NT2/D1 (cell line): ENCODE measurements at places on chromosomes 16 and 17.

DNA sequence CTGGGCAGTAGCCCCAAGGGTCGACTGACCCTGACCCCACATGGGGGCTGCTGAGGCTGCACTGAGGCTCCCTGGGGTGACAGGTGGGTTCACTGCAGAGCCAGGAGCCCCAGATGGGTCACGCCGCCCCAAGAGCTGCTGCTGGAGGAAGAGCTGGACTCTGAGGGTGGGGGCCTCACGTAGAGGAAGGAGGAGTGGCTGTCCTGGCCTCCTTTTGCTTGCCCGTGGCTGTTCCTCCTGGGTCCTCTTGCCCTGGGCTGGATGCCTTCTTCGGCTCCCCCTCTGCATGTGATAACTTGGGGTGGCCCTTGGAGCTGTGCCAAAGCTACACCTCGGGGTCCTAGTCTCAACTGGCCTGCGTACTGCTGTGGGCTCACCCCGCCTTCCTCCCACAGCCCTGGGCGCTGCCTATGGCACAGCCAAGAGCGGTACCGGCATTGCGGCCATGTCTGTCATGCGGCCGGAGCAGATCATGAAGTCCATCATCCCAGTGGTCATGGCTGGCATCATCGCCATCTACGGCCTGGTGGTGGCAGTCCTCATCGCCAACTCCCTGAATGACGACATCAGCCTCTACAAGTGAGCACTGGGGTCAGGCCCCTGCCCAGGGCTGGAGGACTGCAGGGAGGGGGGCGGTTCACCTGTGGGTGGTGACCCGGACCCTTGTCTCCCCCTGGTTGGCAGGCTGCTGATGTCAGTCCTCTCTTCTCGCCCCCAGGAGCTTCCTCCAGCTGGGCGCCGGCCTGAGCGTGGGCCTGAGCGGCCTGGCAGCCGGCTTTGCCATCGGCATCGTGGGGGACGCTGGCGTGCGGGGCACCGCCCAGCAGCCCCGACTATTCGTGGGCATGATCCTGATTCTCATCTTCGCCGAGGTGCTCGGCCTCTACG, 1.1 kb upstream of the AMDHD2 start:
- DNase-seq, result no peak

DNA sequence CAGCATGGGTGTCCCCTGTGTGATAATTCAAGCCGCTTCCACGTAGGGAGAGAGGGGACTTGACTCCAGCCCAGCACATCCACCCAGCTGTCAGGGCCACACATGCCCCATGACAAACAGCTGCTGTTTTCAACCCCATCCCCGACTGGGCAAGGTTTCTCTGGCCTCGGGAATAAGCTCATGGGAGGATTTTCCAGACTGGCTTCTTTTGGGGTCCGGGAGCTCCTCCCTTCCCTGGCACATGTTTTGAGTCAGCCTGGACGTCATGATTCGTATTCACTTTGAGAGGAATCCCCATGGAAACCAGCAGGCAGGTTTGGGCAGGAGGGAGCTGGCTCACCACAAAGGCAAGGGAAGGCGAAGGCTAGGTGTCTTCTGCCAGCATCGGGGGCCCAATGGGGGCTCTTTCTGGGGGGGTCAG, 156.4 kb downstream of the CMIP start:
- no peak for DNase-seq

DNA sequence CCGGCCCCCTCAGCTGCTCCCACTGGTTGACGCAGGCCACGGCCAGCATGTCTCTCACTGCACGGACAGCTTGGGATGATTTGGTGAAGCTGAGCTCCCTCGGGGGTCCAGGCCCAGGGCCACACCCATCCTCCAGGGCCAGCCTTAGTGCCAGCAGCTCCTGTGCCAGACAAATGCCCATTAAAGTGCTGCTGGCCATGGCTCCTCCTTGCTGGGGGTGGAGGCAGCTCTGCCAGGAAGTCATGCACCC, 2.5 kb downstream of the TRIM47 start:
- DNase-seq, result no peak

DNA sequence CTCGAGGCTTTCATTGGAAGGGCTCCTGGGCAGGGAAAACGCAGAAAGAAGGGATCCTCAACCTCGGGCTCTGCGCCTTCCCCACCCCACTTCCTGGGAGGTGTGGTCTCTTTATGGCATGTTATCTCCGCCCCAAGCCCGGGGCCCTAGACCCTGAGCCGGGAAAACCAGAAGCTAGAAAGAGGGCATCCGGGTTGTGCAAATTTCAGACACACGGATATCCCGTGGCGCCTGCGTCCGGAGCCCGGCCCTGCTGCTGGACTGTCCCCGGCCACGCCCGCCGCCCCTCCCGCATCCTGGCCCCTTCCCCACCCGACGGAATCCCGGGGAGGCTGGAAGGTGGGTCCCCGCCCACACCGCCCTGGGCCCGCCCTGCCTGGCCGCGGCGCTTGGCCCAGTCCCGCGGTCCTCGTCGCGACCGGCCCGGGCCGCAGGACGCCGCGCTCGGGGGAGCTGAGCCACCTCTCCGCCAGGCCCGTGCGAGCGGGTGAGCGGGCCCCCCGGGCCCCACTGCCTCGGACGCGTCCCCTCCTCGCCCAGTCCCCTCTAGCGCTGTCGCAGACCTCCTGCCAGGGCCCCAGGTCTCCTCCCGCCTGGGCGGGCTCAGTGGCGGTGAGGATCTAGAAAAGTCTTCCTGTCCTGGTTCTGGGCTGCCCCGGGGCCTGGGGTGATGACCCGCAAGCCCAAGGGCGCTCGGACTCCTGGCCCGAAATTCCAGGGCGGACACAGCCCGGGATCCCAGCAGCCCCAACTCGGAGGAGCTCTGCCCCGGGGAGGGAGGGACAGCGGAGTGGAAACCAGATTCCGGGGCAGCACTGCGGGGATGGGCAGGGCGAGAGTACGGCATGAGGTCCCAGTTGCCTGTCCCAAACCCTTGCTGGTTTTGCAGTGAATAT, at the start of gene SLC16A5:
Gene SLC16A5 (plus strand): TSS at position 397 of the 896 bp plus-strand sequence. CDS start 5,683 bp downstream, outside the sequence.
- peak; percentile 81 for DNase-seq

- DNase-seq, result no peak
Observed at GRCh38 chr17:12521416-12521815, 144.3 kb upstream of the MYOCD start.
